T-helper 2 cell treated with Interferon-gamma antibody and Interleukin-4, amounts not matched to agents 5 μg/mL and 100 μg/mL, for 36 hours (primary cell): ENCODE measurements at places on chromosomes 1 and 21.

GRCh38 chr1:2145946-2146835, 48.4 kb downstream of the FAAP20 start:
- H3K4me3 ChIP-seq: no peak overlapping the region
- DNase-seq: no peak
- H3K27ac ChIP-seq: no peak overlapping the region
- H3K4me1 ChIP-seq: no peaks in the 10 kb centered on the region
- no peaks in the 10 kb centered on the region for H3K36me3 ChIP-seq

DNA sequence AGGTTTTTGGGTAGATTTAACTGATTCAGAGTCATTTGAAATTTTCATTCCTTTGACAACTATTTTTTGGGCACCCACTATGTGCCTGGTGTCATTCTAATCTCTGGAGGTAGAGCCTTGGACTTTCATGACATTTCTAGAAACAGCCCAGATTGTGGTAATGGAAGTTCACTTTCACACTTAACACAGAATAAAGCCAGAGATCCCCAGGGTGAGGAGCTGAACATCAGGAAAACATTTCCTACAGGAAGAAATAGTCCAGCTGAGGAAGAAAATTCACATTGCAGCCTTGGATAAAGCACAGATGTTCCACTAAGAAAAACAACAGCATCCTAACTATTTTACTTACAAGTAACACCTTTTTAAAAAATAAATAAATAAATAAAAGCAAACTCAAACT, 102.4 kb upstream of the KRTAP19-8 start:
- H3K36me3 ChIP-seq: peaks cover 49% of the 10 kb centered on the region
- no peak overlapping the region for H3K4me3 ChIP-seq
- H3K4me1 ChIP-seq: peaks cover 29% of the 10 kb centered on the region
- no peak for DNase-seq
- no peak overlapping the region for H3K27ac ChIP-seq
- H3K27me3 ChIP-seq: no peaks in the 10 kb centered on the region

- DNase-seq: no peak
- no peaks in the 10 kb centered on the region for H3K36me3 ChIP-seq
- H3K27me3 ChIP-seq: no peaks in the 10 kb centered on the region
- no peak overlapping the region for H3K4me3 ChIP-seq
Observed at GRCh38 chr1:81446000-81446669, 354.6 kb upstream of the ADGRL2 start.

- DNase-seq: no peak
- H3K4me1 ChIP-seq: no peaks in the 10 kb centered on the region
- H3K36me3 ChIP-seq: no peaks in the 10 kb centered on the region
- H3K27me3 ChIP-seq: no peaks in the 10 kb centered on the region
Observed at GRCh38 chr1:208521534-208521933, 277.4 kb upstream of the PLXNA2 start.

DNA sequence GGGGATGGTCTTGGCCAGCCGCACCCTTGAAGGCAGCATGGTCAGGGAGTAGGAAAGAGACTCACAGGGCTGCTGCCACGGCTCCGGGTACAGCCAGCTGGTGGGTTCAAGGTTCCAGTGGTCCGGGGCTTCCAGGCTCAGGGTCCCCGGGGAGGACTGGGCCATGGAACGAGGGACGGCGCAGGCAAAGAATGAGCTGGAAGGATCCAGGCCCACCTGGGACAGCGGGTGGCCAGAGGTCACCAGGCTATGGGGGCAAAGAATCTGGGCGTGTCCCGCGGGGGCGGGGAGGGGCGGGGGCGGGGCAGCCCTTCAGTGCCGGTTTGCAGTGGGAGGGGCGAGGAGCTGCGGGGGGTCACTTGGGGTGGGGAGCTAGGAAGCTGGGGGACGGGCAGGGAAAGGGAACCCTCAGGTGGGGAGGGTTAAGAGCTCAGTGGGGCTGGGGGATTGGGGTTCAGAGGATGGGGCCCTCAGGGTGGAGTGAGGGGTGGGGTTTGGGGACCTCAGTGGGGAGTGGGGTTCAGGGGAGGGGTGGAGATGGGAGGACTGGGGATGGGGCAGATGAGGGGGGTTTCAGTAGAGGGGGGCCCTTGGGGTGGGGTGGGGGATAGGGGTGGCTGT, at the start of gene DNMT3L:
Gene DNMT3L (minus strand): TSS at position 223 of the 621 bp plus-strand sequence. CDS start 638 bp downstream, outside the sequence.
- H3K27me3 ChIP-seq: peaks cover 5% of the 10 kb centered on the region
- no peak within 1 kb of the TSS for H3K27ac ChIP-seq
- H3K36me3 ChIP-seq: no peaks in the 10 kb centered on the region
- H3K4me1 ChIP-seq: peaks cover 2% of the 10 kb centered on the region

DNA sequence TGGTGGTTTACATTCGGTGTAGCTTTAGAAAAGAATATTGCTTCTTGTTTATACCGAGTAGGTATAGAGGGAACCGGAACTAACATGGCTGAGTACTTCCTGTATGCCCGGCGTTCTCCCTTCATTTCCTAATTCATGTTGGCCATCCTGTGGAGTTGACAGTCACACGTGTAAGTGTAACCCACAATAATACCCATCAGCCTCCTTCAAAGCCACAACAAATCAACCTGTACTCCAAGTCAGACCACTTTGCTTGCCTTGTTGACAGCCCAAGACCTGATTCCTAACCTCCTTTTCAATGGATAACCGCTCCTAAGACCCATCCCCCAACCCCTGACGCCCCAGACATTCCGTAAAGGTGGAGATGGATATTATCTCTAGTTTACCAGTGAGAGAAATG, 42.1 kb downstream of the UBE2U start:
- H3K27ac ChIP-seq: no peak overlapping the region
- peak overlapping the region; percentile 33 for H3K4me3 ChIP-seq
- H3K4me1 ChIP-seq: peaks cover 7% of the 10 kb centered on the region
- no peak for DNase-seq

- peak overlapping the region; percentile 95 for H3K4me3 ChIP-seq
- H3K36me3 ChIP-seq: peaks cover 7% of the 10 kb centered on the region
- DNase-seq: no peak
- H3K4me1 ChIP-seq: peaks cover 69% of the 10 kb centered on the region
- no peaks in the 10 kb centered on the region for H3K27me3 ChIP-seq
Observed at GRCh38 chr1:27521861-27522431, 32.0 kb upstream of the WASF2 start.

GRCh38 chr1:15684042-15684461, at the start of gene PLEKHM2:
TSS of gene PLEKHM2 (plus strand) at chr1:15684320. CDS start at chr1:15684559, 239 bp downstream.
- H3K27me3 ChIP-seq: no peaks in the 10 kb centered on the region
- H3K27ac ChIP-seq: peak within 1 kb of the TSS; percentile 90
- peaks cover 12% of the 10 kb centered on the region for H3K36me3 ChIP-seq
- H3K4me1 ChIP-seq: peaks cover 27% of the 10 kb centered on the region
- peak; percentile 31 for DNase-seq

DNA sequence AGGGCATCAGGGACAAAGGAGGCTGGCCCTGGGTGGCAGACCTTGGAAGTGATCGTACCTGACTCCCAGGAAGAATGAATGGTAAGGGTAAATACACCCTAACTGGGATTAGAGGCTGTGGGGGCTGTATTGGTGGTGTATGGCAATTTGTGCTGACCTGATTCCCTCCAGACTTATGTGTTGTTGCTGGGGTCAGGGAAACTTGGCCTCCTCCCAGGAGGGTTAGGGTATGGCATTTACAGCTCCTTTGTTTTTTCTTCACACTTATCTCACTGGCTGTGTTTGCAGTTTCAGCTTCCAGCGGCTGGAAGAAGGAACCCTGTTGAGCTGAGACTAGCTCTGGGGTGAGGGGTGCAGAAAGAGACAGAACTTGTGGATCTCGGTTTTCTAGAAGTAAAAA, 8.2 kb downstream of the VANGL1 start:
- peaks cover 18% of the 10 kb centered on the region for H3K36me3 ChIP-seq
- H3K27ac ChIP-seq: no peak overlapping the region
- H3K27me3 ChIP-seq: peaks cover 4% of the 10 kb centered on the region
- H3K4me1 ChIP-seq: peaks cover 11% of the 10 kb centered on the region

DNA sequence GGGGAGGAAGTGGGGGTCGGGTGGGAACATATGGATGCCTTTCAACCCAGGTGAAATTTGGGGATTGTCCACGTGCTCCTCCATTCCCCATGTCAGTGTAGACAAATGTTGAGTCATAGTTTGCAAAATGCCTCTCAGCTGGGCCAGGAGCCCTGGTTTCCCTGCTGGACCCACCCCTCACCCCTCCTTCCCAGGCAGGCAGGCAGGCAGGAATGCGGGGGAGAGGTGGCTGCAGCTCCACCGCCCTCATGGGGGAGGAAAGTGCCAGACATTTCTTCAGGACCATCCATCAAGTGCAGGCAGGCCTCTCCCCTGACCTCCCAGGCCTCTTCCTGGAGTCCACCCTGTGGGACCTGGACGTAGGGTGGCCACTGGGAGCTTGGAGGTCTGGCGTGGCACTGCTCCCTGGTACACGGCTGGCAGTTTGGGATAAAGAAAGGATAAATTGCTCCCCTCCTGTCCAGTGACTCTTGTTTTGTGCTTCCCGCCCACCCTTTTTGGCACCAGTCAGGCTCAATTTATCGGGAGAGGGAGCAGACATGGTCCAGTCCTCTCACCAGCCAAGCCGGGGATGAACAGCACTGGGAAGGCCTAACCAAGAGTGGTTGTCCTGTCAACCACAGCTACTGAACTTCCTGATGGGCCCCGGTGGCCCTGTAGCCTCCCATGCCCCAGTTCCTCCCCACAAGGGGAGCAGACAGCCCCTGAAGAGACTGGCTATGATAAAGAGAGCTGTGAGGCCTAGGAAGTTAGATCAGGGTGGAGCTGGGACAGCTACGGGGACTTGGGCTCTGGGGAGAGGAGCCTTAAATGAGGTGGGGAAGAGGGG, 18.9 kb downstream of the NPR1 start:
- H3K27ac ChIP-seq: no peak overlapping the region
- no peak overlapping the region for H3K4me3 ChIP-seq
- peaks cover 2% of the 10 kb centered on the region for H3K4me1 ChIP-seq
- H3K27me3 ChIP-seq: no peaks in the 10 kb centered on the region

DNA sequence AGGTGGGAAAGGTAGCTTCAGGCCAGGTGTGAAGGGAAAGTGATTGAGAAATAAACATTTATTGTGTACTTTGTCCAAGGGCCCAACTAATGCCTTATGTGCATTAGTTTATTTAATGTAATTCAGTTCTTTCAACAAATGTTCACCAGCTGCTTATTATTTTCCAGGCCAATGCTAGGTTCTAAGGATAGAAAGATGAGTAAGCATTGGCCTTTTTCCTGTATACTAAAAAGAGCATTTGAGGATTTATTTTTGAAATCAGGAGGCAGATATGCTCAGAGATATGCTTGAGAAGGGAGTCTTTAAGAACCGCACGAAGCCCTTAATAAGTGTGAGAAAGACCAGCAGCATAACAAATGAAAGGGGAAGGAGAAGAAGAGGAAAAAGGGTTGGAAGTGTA, 32.0 kb downstream of the CLCA1 start:
- H3K4me1 ChIP-seq: peaks cover 14% of the 10 kb centered on the region
- H3K27ac ChIP-seq: no peak overlapping the region

DNA sequence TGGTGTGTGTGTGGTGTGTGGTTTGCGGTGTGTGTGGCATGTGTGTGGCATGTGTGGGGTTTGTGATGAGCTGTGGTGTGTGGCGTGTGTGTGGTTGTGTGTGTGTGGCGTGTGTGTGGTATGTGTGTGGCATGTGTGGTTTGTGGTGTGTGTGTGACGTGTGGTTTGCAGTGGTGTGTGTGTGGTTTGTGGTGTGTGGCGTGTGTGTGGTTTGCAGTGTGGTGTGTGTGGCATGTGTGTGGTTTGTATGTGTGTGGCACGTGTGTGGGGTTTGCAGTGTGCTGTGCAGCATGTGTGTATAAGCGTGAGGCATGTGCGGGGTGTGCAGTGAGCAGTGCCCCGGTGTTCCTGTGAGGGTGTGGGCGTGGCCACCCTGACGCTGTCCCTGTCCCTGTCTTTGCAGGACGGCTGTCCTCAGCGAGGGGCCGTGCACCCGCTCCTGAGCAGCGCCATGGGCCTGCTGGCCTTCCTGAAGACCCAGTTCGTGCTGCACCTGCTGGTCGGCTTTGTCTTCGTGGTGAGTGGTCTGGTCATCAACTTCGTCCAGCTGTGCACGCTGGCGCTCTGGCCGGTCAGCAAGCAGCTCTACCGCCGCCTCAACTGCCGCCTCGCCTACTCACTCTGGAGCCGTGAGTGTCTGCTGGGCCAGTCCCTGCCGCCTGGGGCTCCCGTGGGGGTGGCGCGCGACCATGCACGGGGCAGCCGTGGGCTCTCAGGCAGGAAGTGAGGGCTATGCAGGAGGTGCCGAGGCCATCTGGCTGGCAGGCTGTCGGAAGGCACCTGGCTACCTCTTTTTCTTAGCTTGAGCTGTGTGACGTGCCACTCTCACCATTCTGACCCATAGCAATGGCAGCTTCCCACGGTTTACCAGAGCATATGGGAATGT, 52.6 kb upstream of the TRAPPC10 start:
- H3K27me3 ChIP-seq: no peaks in the 10 kb centered on the region
- peaks cover 4% of the 10 kb centered on the region for H3K4me1 ChIP-seq
- H3K27ac ChIP-seq: no peak overlapping the region
- H3K36me3 ChIP-seq: peaks cover 36% of the 10 kb centered on the region

GRCh38 chr1:86052948-86053698, 103.4 kb downstream of the COL24A1 start:
- H3K27ac ChIP-seq: no peak overlapping the region
- H3K36me3 ChIP-seq: no peaks in the 10 kb centered on the region
- no peaks in the 10 kb centered on the region for H3K27me3 ChIP-seq
- no peaks in the 10 kb centered on the region for H3K4me1 ChIP-seq

DNA sequence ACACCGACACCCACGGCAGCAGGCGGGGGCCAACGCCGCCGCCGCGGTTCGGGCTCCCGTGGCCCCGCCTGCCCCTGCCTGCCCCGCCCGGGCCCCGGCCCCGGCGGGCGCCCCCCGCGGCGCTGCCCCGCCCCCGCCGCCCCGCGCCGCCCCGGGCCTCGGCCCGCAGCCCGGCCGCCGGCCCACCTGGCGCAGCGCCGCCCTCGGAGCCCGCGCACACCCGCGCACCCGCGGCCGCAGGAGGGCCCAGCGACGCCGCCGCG, at the start of gene WNT3A:
Gene WNT3A (plus strand): TSS at position 213 of the 263 bp plus-strand sequence. CDS start 131 bp downstream, outside the sequence.
- no peak for DNase-seq
- no peaks in the 10 kb centered on the region for H3K36me3 ChIP-seq
- peaks cover 64% of the 10 kb centered on the region for H3K27me3 ChIP-seq
- no peak within 1 kb of the TSS for H3K27ac ChIP-seq
- H3K4me1 ChIP-seq: peaks cover 3% of the 10 kb centered on the region

- H3K4me1 ChIP-seq: no peaks in the 10 kb centered on the region
- H3K4me3 ChIP-seq: no peak overlapping the region
- no peak for DNase-seq
- no peaks in the 10 kb centered on the region for H3K36me3 ChIP-seq
- no peak overlapping the region for H3K27ac ChIP-seq
- H3K27me3 ChIP-seq: no peaks in the 10 kb centered on the region
Observed at GRCh38 chr1:58264462-58264861, 282.1 kb downstream of the OMA1 start.

- no peak overlapping the region for H3K27ac ChIP-seq
- peaks cover 42% of the 10 kb centered on the region for H3K27me3 ChIP-seq
- no peaks in the 10 kb centered on the region for H3K36me3 ChIP-seq
- no peak for DNase-seq
- no peaks in the 10 kb centered on the region for H3K4me1 ChIP-seq
Observed at GRCh38 chr1:34780528-34780927, 486 bp upstream of the GJB3 start.
